ENCODE measurements at places on chromosomes 1 and 21.

GRCh38 chr1:240005997-240006650 lies 85.6 kb upstream of the FMN2 start:
- no peak for DNase-seq

GRCh38 chr21:35238119-35238518 lies 189.0 kb upstream of the RUNX1 start:
- DNase-seq: no peak

- peak; percentile 38 for DNase-seq
Measured at GRCh38 chr21:28227881-28228635, 764.6 kb downstream of the LTN1 start.

- DNase-seq: peak; percentile 77
Measured at GRCh38 chr1:147676311-147677085, 6.2 kb upstream of the ACP6 start.

DNA sequence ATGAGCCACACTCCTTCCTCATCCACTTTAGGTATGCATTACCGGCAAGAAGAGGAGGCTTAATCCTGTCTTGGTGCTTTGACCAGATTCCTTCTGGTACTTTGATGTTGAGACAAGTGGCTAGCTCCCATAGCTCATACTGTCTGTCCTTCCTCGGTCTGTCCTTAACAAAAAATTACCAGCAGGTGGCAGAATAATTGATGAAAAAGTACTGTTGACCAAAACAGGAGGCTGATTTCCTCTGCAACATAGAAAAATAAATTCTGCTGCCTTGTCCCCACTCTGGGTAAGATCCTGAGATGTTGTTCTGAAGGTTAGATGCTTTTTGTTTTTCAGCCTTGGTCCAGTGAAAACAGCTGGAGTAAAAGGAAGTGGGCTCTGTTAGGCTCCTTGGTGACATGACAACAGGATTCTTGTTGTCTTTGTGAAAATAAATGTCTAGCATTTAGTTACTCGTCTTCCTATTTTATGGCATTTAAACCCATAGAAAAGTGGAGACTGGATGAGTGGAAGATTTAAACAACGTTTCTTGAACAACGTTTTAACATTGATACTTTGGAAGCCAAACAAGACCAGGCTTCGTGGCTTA lies 11.2 kb upstream of the HJV start:
- DNase-seq: peak; percentile 47

DNA sequence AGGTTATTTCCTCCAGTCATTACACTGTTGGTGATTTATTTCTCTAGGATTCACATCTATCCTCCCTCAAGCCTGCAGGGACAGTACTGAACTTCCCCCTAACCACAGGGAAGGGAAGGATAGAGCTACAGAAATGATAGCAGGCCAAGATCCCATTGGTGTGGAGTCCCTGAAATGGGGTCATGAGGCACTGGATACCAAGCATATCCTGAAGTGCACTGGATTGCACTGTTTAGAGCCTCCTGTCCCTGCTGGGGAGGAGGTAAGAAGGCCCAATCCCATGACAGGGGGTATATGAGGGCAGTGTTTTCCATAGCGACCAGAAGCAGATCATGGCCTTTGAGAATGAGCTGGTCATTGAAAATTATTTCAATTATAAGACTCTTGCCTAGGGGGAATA lies 56.8 kb downstream of the C1orf21 start:
- DNase-seq: no peak

DNA sequence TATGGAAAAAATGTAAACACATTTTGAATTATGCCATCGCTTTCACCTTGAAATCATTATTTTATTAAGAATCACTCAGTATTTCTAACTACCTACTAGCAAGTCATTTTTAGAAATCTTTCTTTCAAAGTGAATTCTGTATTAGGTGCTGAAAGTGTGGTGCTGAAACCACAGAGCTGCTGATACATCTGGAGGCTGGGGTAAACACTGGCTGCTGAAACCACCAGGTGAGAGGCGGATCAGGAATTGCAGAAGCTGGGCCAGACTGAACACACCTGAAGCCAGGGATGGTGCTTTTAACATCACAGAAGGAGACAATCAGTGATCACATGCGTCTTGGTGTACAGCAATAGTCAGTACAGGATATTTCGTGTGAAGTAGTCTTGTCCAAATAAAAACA lies 42.2 kb upstream of the KCNE1 start:
- DNase-seq: no peak

GRCh38 chr1:25544243-25544764 lies 898 bp downstream of the LDLRAP1 start:
- DNase-seq: no peak

- DNase-seq: peak; percentile 53
Measured at GRCh38 chr1:29245876-29246275, 9.6 kb downstream of the PTPRU start.

DNA sequence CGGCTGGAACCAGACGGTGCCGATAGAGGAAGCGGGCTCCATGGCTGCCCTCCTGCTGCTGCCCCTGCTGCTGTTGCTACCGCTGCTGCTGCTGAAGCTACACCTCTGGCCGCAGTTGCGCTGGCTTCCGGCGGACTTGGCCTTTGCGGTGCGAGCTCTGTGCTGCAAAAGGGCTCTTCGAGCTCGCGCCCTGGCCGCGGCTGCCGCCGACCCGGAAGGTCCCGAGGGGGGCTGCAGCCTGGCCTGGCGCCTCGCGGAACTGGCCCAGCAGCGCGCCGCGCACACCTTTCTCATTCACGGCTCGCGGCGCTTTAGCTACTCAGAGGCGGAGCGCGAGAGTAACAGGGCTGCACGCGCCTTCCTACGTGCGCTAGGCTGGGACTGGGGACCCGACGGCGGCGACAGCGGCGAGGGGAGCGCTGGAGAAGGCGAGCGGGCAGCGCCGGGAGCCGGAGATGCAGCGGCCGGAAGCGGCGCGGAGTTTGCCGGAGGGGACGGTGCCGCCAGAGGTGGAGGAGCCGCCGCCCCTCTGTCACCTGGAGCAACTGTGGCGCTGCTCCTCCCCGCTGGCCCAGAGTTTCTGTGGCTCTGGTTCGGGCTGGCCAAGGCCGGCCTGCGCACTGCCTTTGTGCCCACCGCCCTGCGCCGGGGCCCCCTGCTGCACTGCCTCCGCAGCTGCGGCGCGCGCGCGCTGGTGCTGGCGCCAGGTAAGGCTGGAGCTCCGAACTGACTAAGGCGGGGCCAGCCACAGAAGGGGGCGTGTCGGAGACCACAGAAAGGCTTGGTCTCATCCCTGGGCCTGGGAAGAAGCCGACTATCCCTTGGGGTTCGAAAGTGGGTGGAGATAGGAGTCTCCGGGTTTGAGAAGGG lies 486 bp downstream of the SLC27A3 start:
- DNase-seq: peak; percentile 50

DNA sequence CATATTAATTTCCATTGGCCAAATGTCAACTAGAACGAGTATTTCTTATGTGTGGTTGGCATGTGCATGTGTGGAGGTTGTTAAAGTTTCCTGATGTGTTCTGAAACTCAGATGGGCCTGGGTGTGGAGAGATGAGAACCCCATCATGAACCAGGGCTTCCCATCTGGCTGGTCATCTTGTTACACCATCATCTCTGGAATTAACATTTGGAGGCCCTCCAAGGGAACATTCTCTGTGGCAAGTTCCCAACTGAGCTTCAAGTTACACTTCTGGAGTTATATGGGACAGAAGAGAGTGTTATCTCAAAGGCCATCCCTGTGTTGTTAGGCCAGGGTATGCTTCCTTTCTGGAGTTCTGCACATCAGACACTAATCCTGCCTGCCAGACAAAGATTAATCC lies 183.6 kb downstream of the TTLL7 start:
- DNase-seq: peak; percentile 58

DNA sequence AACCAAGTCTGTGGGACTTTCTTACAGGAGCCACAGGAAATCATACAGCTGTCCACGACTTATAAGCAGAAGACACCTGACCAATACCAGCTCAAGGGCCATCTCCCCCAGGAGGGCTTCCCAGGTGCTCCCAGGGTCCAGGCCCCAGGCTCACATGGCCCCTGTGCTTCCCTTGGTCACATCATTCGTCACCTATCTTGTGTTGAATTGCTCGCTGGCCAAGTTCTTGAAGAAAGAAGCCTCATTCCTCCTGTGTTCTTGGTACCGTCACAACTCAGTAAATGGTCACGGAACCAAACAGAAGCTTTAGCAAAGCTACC lies 3.0 kb downstream of the NPHP4 start:
- DNase-seq: no peak

DNA sequence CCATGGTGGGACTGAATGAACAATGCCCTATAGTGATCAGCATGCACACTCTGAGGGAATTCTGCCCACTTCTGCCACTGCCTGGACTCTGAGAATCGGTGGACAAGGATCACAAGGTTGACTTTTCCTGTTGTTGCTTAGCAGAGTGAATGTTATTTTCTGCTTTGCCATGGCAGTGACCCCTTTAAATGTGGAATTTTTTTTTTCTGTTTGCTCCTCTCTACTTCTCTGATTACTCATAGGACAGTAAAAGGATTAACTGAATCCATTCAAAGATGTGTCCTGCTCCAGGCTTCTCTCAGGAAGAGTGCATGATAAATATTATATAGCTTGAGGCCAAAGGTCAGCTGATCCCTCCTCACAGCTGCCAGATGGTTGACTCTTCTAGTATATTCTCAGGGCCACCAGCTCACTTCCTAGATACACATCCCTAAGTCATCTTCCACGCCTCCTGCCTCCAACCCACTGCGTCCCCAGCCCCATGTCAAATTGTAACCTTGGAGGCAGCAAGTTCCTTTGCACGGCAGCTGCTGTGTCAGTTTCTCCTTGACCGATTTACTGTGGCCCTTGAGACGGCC lies 74.0 kb upstream of the RALGPS2 start:
- peak; percentile 71 for DNase-seq

DNA sequence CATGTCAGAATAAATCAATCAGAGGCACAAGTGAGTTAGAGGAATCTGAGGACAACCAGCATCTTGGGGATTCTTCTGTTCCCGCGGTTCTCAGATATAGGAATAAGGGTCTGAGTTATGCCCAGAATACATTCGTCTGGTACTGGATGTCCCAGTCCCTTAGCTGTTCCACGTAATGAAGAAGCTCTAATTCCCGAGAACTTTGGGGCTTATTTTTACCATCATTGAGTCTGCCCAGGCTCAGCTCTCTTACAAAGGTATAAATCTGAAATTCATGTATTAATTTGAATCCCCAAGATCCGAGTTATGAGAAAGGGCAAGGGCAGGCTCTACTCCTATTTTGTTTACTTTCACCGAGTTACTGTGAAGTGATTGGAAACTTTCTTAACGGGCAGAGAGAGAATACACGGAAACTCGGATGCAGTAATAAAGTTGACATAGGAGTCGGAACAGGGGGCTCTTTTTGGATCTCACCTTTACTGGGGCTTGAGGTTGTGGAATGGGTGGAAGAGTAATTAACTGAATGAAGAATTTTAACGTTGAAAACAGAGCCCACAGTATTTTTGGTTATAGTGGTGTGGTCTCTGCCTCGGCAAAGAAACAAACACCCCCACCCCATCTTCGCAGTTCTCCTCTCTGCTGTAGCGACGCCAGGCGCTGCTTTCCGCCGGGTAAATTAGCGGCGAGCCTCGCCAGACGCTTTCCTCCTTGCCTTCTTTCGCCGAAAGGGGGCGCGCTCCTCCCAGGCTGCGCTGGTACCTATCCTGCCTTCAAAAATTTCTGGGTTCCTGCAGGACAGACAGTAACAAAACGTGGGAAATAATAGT lies 7.1 kb downstream of the PRRX1 start:
- DNase-seq: peak; percentile 37

- peak; percentile 31 for DNase-seq
Measured at GRCh38 chr1:2412773-2413494, 570 bp upstream of the PEX10 start.

GRCh38 chr1:96721053-96721415 lies 550 bp upstream of the PTBP2 start:
- no peak for DNase-seq

DNA sequence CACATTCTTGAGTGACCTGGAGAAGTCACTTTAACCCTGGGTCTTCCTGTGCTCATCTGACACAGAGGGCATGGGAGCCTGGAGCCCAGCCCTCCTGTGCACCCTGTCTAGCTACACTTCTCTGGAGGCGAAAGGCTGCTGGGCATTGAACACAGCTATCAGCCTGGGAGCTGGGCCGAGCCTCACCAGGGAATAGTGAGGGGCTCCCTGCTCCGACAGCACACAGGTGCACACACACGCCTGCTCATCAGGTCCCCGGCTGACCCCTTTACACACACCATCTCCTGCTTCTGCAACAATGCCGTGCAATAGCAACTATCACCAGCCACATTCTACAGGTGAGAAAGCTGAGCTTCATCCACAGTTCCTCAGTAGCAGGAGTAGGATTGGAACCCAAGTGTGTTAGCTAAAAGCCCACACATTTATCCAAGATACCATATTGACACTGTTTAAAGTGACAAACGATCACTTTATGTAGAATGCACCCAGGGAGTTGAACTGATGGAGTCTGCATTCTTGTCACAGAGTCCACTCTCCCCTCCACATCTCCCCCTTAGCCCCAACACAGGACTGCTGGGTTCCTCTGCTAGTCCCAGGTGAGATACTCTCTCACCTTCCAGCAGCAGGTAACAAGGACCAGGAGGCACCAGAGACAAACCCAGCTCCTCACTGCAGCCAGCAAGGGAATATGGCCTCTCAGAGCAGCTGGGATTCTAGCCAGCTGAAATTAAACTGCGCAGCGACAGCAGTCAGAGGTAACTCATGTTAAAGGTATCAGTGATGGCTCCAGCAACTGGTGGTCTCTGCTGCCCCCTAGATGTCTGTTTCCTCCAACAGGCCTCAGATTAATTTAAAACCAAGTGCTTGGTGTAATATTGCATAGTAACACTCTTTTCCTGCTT lies 18.3 kb upstream of the CAPN8 start:
- peak; percentile 60 for DNase-seq

DNA sequence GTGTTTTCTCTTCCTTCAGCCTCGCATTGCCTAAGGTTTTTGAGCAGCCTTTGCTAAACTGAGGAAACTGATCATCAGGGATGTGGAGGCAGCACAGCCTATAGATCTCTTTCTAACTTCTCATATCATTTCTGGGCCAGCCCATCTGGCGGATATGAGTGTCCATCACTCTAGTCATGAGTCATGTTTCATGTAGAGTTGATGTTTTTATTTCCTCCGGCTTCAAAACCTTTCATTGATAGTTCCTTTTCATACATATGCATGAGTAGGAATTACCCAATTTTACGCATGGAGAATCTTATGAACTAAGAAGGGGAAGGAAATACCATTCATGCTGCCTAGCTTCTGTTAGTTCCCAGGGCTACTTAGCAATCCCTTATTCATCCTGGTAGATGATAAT lies 66.3 kb downstream of the SPATA46 start:
- DNase-seq: peak; percentile 33

DNA sequence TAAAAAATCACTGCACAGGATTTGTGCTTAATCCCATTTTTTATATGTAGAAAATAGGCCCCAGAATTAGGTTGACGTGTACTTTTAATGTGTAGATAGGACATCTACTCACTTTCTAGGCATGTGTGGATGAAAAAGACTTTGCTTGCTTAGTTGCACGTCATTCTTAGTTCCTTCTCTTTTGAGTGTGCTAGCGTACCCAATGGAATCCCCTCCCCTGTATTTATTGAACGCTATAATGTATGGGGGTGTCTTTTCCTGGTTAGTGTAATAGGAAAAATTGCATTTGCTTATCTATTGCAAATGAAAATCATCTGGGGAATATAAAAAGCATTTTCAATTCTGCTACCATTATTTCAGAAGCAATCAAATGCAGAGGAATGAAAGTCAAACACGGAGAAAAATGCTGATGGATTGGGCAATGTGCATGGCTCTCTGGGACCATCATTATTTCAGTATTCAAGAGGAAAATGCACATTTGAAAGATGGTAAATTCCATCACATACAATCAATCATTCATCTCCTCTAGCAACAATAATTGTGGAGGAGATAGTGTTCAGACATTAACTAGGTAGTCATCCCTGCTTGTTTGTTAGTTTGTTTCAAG lies 277.0 kb upstream of the B3GALT2 start:
- no peak for DNase-seq

All from IMR-90 (cell line).